Stimulated activated CD4-positive, alpha-beta T cell treated with anti-CD3 and anti-CD28 coated beads, TNF-alpha, amount 100 ng/mL, for 4 hours (primary cell): ENCODE measurements at places on chromosomes 13 and 19.

DNA sequence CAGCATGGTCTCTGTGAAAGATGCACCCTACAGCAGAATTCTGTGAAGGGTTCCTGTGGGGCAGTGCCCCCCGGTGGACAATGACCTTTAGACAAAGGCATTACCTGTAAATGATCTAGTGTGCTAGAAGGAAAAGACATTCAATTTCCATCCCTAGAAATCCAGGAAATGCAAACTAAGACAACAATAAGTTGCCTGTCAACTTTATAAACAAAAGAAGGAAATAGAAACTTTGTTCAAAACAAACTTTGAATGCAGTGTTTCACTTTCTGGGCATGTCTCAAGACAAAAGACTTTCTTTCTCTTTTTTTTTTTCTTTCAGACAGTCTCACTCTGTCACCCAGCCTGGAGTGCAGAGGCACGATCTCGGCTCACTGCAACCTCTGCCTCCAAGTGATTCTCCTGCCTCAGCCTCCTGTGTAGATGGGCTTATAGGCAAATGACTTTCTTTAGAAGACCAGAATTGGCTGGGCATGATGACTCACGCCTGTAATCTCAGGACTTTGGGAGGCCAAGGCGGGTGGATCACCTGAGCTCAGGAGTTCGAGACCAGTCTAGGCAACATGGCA is 15.5 kb downstream of the TEX101 start:
- no peak for DNase-seq

DNA sequence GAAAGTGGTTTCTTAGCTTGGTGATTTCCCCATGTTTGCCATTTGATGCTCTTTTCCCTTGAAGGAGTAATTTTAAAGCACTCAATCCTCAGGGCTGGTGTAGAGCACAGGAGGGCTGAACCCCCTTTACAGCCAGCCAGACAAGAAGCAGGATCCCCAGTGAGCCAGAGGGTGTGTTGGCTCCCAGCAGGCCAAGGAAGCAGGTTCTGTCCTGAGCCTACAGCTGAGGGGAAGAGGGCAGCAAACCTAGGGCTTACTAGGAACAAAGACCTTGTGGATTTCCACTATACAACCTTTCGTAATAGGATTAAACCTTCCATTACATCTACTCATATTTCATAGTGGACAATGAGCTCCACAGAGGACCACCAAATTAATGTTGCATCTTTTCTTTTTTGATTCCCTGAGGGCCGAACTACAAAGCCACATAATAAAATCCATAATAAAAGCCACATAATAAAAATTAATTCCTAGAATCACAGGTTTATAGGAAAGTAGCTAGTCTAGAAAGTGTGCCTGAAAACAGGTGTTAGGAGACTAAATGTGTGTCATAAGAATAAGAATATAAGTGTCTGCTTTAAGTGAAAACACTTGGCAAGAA is 300.2 kb downstream of the DCLK1 start:
- DNase-seq: no peak

DNA sequence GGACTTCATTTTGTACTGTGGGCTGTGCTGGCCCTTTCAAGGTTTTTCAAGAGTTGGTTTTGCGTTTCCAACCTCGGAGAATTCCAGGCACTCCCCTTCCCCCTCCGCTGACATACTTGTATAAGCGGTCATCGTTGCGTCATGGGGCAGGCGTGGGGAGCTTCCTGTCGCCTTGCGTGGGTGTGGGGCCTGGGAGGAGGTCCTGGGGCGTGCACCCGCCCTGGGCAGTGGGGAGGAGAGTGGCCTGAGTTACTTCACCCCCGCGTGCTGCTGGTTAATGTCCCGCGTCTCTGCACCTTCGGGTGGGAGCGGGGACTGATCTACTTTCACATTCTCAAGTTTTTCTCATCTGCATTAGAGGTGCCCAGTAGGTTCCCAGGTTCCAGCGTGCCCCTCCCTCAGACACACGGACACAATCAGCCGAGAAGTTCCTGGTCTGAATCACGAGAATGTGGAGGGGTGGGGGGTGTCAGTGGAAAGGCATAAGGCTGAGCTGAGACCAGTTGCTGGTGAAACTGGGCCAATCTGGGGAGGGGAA is 4.1 kb downstream of the IER2 start:
- no peak for DNase-seq

GRCh38 chr13:42602906-42603305 is 29.0 kb downstream of the TNFSF11 start:
- no peak for DNase-seq

DNA sequence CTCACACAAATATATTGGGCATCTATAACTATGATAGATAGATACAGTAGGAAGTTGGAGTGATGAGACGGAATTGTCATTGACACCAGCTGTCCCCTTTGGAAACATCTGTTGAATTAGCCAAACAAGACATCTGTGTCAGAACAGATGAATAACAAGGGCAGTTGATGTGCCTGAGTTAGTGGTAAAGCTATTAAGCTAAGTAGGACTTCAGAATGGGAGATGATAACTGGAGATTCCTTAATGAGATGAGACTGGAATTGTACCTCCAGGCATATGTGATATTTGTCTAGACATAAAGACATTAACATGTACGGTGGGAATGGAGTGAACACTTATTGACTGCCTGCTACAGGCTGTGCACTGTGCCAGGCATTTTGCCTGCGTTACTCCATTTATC is 78.7 kb downstream of the MBNL2 start:
- no peak for DNase-seq

GRCh38 chr19:32336259-32337083 is 8.9 kb upstream of the ZNF507 start:
- no peak for DNase-seq

GRCh38 chr19:18220632-18221275 is 5.5 kb downstream of the PDE4C start:
- DNase-seq: no peak

DNA sequence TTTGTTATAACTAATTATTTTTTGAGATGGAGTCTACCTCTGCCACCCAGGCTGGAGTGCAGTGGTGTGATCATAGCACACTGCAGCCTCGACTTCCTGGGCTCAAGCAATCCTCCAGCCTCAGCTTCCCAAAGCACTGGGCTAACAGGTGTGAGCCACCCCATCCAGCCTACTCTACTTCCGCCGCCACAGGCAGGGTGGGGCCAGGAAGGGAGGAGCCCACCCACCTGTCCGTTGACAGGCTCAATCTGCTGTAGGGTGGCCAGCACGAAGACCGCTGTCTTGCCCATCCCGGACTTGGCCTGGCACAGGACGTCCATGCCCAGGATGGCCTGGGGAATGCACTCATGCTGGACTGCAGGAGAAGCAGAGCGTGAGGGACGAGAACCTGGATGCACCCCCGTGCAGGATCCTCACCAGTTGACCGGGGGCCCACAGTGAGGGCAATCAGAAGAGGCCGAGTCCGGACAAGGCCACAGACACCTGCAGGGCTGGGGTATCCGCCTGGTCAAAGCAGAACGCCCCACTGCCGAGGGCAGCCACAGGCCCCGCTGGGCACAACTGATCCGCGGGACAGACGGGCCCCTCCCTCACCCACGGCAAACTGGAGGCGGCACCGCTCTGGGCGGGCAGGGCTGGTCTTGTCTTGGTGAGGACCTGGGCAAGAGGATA is 6.7 kb downstream of the DDX39A start:
- no peak for DNase-seq

DNA sequence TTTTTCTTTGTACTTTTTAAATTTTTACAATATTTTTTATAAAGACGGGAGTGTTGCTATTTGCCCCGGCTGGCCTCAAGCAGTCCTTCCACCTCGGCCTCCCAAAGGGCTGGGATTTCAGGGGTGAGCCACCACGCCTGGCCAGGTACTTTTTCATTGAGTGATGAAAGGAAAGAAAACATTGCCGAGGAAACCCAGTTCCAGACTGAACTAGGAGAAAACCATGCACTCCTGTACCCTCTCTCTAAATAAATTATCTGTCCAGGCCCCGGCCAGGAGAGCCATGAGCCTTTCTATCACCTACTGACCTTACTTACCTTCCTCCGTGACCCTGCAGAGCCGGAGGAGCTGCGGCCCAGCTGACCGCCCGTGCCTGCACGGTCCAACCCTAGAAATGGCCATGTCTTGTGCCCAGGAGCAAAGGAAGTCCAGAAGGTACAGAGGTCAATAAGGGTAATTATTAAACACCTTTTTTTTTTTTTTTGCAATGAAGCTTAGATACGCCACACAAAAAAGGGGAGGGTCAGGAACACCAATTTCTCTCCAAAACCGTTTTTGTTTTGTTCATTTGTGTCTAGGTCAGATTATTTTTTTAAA is at the start of gene SLC7A9:
TSS of gene SLC7A9 (minus strand) at position 399 of the 597 bp plus-strand sequence. CDS start 1,233 bp downstream, outside the sequence.
- DNase-seq: no peak

DNA sequence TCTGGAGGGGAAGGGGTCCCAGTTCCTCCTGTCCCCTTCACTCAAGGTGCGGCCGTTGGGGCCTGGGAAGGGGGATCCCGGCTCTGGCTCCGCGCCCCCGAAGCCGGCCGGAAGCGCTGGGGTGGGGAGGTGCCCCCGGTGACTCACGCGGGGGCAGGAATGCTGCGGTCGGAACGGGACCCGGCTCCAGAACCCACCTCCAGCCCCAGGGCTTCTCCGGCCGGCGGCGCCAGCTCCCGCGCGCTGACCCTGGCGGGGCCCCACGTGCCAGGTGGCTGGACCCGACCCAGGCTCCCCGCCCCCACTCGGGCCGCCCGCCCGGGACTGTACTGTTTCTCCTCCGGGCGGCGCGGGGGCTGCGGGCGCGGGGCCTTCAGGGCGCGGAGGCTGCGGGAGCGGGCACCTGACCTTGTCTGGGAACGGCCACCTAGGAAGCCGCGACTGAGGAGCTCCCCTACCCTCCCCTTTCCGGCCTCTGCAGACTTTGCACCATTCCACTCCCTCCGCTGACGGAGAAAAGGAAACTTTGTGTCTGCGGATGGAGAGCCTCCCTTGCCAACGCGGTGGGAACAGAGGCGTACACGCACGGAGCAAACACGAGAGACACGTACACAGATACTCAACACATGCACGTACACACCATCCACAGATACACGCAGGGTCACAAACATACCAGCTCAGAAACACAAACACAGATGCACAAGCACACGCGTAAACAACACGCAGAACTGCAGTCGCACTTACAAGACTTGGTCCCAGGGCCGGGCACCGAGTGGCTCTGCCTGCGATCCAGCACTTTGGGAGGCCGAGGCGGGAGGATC is 7.2 kb downstream of the AXL start:
- peak; percentile 13 for DNase-seq

- DNase-seq: no peak
These were observed 14.4 kb upstream of the FBN3 start for GRCh38 chr19:8163759-8164158.

DNA sequence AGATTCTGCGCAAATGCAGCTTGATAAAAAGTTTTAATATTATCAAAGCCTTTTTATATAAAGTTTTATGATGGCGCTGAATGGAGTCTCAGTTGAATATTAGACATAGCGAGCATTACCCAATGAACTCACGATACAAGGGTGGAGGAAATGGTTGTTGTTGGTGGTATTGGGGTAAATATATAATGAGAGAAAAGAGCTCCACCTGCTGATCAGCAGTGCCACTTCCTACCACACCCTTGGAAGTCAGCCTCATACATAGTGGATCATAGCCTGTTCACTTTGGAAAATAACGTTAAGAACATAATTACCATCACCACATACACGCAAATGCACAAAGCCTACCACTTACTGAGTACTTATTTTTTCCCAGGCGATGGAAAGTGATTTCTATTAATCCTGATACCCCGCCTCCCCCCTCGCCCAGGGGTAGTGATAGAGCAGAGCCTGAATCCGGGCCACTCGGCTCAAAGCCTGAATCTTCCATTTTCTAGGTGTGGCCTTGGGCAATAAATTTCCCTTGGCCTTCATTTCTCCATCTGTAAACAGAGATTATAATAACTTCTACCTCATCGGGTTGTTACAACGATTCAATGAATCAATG is 358.3 kb downstream of the KLF5 start:
- no peak for DNase-seq

GRCh38 chr13:108609353-108609752 is 20.1 kb upstream of the MYO16 start:
- DNase-seq: no peak

- no peak for DNase-seq
These were observed 31.6 kb upstream of the TFDP1 start for GRCh38 chr13:113552786-113553434.

GRCh38 chr19:46975925-46976782 is 43.5 kb upstream of the NPAS1 start:
- DNase-seq: no peak

DNA sequence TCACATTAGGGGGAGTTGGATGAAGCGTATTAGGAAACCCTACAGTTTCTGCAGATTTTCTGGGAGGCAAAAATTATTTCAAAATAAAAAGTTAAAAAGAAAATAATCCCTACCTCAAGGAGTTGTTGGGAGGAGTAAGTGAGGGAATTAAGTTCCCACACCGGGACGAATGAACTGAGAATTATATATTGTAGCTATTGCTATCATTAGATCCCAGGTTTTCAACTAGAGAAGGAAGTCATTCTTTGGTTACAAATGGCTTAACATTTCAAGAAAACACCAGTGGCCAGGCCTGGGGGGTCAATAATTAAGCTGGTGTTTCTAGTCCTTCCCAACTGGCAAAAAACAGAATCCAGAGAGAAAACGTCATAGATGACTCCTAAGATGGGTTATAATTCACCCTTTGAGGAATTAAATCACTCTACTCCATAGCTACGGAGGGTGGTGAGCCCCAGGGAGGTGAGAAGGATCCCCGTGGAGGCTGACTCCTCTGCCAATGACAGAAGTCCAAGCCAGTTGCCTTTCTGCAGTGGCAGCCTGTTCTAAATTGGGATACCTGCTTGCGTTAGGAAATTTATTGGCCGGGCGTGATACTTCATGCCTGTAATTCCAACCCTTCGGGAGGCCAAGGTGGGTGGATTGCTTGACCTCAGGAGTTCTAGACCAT is 1.2 kb upstream of the MYDGF start:
- DNase-seq: no peak

- DNase-seq: no peak
These were observed 394.2 kb downstream of the ITGBL1 start for GRCh38 chr13:101846701-101847100.

- DNase-seq: no peak
These were observed 25.3 kb downstream of the NAXD start for GRCh38 chr13:110640591-110641029.

DNA sequence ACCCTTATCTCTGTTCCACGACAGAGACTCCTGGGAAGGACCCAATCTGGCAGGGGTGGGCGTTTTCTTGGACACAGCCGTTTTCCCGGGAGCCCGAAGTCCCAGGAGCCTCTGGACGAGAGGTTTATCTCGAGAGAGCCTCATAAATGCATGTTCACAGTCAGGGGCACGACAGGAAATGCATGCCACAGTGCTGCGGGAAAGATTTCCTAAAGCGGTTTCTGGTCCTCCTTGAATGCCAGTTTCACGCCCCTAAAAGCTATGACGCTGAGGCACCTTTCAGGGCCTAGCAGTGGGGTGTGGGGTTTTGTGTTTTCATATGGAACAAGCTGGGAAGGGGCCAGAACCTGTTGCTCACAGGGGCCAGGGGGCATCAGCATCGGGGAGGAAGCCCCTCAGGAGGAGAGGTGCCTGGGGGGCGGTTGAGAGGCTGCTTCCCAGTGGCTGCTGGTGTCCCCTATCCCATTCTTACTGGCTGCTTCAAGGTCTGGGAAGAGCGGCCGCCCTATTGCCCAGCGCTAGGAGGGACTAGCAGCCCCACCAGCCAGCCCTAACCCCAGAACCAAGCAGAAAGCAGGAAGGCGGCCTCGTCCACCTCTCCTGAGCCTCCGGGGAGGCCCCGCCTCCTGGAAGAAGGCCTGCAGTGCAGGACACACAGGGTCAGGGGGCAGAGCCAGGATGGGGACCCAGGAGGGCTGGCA is 157.0 kb downstream of the KDM4B start:
- DNase-seq: no peak
